ENCODE measurements at places on chromosomes 3 and 15.

DNA sequence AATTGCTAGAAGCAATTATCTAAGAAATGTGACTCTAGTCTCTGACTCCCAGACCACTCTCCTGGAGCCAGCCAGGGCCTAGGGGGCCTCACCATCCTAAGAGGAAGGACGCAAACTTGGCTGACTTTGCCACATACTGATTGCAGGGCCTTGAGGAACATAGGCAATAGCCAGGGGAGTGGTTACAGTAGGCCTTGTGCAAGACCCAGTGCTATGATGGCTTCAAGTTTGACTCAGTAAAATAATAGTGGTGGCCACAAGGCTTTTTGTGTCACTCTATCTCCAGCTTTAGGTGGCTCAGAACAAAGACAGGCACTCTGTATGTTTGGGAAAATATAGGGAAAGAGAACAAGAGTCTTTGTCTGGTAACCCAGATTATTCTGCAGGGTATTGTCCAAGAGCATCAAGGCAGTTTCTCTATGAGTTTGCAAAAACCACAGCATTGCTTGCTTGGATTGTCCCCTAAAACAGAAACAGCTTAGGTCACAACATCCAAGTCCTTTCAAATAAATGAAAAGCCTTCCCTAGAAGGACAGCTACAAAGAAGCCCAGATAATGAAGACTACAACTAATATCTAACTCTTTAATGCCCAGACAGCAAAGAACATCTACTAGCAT is 631.5 kb downstream of the PYDC2 start:
- no peak for DNase-seq

DNA sequence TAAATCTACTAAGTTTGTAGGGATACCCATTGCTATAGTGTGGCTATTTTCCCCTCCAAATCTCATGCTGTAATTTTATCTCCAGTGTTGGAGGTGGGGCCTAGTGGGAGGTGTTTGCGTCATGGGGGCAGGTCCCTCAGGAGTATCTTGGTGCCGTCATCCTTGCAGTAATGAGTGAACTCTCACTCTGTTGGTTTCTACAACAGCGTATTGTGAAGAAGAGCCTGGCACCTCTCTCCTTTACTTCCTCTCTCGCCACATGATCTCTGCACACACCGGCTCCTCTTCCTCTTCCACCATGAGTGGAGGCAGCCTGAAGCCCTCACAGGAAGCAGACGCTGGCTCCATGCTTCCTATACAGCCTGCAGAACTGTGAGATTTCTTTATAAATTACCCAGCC is 34.0 kb upstream of the TRPM1 start:
- DNase-seq, result no peak

DNA sequence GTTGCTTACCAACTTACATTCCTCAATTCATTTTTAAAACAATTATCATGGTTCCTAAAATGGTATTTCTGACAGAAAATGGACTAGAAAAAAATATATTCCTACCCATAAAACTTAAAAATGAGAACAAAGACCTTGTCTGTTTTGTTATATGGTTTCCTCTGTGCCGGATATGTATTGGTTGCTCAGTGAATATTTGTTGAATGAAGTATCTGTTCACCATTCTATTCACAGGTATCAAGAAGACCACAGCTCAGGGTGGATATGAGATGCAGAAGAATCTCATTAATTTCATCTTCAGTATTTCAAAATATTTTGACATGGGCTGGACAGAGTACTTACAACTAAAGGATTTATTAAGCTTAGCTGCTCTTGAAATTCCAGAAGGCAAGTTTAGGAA is 58.1 kb downstream of the TUSC7 start:
- no peak for DNase-seq

DNA sequence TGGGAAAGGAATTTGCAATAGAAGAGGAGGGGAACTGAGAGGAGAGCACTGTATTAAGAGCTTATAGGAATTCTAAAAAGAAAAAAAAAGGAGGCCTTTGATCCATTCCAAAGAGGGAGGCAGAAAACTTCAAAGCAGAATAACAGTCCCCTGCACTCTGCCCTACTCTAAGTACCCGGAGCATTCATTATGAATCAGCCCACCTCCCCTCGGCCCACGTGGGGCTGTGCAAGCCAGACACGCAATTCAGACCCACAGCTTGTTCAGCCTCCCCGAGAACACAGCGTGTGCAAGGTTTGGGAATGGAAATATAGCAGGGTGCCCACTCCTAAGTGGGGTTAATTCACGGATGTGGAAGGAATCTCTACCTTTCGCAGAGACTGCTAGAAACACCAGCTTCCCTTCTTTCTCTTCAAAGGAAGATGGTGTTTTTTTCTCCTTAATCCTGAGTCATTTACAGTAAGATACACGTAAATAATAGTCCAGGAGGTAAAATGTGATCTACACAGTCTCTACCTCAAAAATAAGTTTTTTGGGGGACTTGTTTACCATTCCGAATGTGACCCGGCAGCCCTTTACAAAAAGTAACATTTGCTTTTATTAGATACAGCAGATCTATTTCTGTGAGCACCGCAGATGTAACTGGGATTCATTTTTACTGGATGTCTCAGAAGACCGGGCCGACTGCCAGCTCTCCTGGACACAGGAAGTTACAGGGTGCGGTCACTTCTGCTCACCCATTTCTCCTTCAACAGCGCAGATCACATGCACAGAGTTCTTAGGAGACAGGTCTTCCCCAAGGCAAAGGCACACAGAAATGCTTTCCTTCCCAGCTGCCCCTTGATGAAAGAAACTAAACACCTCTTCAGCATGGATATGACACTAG is 768.5 kb upstream of the CFAP20DC start:
- peak; percentile 99 for DNase-seq

DNA sequence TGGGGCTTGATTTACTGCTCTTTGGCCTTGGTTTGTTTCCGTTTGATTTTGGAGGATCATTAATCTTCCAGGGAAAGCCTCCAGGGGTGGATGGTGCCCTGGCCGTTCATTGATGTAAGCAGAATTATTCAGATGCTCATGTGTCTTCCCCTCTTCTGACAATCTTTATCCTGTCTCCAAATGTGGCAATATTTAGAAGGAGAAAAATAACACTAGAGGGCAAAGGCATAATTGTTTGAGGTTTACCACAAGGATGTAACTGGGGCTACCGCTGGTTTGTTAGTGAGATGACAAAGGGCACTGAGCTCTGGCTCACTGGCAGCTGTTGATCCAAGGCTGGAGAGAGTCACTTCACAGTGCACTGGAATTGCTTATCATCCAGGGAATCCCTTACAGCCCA is 18.2 kb upstream of the PLCL2 start:
- DNase-seq, result peak; percentile 69

GRCh38 chr3:100261485-100261903 is 702 bp downstream of the TBC1D23 start:
- DNase-seq, result no peak

GRCh38 chr15:43067717-43068461 is 37.9 kb downstream of the UBR1 start:
- DNase-seq, result peak; percentile 46

DNA sequence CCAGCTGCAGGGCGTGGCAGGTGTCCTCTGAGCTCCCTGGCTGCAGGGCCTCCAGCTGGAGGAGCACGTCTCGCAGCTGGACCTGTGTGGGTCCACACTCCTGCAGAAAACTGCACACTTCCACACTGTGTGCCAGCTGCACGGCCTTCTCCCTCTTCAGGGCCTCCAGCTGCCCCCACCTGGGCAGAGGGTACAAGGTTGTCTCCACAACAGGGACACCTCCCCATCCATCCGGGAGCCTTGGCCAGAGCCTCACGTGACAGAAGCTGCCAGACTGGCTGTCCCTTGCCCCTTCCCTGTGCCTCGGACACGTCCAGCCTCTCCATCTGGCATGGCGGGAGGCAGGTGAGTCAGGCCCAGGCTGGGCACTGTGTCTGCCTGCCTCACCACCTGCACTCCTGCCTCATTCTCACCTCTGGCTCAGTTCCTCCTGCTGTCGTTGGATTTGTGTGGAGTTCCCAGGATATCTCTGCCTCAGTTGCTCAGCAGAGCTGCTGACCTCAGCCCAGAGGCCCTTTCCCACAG is 14.5 kb downstream of the SPTBN5 start:
- DNase-seq, result no peak

GRCh38 chr3:138818185-138818860 is 16.4 kb downstream of the PIK3CB start:
- no peak for DNase-seq

DNA sequence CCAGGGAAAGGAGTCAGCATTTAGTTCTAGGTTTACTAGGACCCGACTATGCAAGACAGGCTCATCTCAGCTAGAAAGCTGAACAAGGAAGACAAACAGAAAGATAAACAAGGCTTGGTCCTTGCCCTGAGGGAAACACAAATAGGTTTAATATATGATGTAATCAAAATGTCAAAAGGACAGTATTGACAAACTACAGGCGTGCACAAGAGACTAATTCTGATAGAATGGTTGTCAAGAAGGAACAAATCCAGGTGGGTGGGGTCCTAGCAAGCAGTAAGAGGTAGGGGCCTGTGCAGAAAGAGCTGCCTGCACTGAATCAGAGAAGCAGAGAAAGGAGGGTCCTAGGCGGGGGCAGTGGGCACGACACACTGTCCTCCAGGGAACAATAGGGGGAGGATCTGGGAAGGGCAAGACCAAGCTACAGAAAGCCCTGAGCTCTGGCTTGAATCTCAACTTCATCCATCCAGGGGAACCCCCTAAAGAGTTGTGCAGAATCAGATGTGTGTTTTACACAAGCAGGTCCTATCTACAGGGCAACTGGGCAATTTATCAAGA is 23.4 kb downstream of the RFTN1 start:
- DNase-seq, result no peak

- peak; percentile 96 for DNase-seq
Measured at GRCh38 chr15:81091889-81092558, 42.0 kb upstream of the CFAP161 start.

GRCh38 chr3:152480282-152480953 is 211.7 kb downstream of the MBNL1 start:
- DNase-seq, result no peak

GRCh38 chr3:112555535-112556170 is 6.1 kb downstream of the ATG3 start:
- DNase-seq, result peak; percentile 6

- peak; percentile 34 for DNase-seq
Measured at GRCh38 chr15:68821190-68821840, 620 bp upstream of the ANP32A start.

- no peak for DNase-seq
Measured at GRCh38 chr15:97972366-97972765, 11.9 kb downstream of the ARRDC4 start.

DNA sequence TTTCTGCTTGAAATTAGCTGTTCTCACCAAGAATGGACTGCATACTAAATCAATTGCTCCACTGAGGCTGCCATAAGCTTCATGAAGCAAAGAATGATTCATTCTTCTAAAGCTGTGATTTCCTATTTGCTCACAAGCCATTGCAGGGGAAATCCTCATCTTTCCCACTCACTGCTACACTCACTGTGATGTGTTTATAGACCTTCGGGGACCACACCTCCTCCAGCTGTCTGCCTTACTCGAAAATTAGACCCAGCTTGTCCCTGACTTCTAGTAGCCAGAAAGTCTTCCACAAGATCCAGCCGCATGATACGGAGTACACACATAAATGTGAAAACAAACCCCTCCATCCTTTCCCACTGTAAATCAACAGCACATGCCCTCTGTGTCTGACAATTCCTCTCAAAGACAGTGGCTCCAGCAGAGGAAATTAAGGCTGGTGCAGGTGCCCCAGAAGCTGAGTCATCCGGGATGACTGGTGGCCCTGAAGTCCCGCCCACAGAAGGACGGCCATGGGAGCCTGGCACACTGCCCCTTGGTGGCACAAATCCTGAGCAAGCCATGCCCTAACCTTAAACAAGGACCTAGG is 172.0 kb downstream of the STT3B start:
- peak; percentile 83 for DNase-seq

DNA sequence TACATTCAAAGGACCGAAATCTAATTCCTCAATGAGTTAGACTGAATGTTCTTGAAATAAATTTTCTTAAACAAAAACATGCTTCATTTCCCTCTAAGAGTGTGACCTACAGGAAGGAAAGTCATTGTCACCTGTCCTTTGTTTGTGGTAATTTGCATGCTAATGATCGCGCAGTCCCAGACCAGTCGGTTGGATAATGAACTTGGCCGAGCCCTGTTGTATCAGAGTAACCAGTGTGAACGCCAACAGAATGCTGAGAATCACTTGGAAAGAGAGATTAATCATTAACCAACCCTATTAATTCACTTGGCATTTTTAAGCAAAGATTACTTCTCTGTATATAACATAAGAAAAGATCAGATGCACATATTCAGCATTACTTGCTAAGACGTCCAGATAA is 8.1 kb upstream of the ARNT2 start:
- DNase-seq, result no peak

GRCh38 chr3:184343200-184343876 is 5.9 kb downstream of the FAM131A start:
- DNase-seq, result no peak

DNA sequence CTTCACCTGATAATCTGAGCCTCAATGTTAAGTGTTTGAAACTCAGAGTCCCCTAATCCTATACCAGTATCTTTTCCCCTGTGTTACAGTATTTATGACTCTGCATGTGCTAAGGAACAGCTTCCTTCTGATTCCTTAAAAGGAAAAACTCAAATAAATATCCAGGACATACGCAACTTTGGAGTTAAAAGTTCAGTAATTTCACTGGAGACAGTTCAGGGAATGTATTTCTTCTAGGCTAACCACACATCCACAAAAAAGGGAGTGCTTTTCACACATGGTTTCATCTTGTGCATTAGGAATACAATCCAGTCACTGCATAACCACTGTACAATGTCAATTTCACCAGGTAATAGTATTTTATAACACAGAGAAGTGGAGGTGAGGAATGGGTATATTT is 31.0 kb downstream of the PGBD4 start:
- no peak for DNase-seq

GRCh38 chr3:16928386-16929132 is 43.8 kb downstream of the PLCL2 start:
- no peak for DNase-seq

- DNase-seq, result peak; percentile 30
Measured at GRCh38 chr3:142148044-142148791, 1.1 kb downstream of the TFDP2 start.

DNA sequence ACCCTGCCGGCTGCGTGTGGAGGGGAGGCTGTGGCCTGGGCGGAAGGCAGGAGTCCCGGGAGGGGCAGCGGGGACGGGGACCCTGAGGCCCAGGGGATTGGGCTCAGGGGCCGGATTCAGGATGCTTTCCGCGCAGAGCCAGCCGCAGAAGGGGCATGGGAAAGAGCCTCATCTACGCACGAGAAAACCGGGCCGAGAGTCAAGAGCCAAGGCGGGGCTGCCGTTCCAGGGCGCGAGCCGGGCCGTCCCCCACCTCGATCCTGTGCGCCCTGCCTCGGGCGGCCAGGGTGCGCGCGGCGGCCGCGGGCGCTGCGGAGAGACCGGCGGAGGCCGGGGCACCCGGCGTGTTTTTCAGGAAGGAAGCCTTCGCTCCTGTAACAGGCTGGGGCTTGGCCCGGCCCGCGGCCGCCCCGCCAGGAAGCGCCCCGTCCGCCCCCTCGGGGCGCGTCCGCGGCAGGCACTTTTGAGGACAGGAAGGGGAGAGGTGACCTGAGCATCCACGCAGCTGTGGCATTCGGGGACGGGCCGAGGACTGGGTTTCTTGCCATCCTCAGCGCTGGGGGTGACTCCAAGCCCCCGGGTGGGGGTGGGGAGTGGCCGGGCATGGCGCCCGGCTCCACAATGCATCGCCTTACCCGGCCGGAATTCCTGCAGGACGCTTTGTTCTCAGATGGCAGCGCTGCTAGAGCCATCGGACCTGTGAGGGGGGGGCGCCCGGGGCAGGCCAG is 62.3 kb upstream of the GATA2 start:
- no peak for DNase-seq

Data from GM23248 (cell line).